ENCODE measurements at places on chromosomes 4 and X.
A peak's percentile ranks its signal among the peaks of the same experiment; 100 is the strongest.

DNA sequence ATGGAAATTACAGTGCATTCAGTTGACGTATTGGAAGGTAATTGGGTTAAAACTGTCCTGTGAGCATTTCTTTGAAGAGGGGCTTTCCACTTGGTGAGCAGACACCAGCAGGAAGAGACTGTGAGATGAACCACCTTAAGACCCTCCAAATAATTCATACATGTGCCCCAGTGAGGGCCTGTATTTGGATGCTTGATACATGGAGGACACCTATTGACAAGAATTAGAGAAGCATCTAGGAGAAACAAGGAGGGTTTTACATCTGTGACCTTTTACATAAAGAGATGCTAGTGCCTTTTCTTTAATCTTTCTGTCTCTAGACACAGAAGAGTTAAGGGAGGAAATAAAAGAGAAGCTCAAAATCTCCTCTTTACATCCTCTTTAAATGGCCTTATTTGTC lies 1115.3 kb upstream of the IGFBP7 start:
- no peak for DNase-seq

DNA sequence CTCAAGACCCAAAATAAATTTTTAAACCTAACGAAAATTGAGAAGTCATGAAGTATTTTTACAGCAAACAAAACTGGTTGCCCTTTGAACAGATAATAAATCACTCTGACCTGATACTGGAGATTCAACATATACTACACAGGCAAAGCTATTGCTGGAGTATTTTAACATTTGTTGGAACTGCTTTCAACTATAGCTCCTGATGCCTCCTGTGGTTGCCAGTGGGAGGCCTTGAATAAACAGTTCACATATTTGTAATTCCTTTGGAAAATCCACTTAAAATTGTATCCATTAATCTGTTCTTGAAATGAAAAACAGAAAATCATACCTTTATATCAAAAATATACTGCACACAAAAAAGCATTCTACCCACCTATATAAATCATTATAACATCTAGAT lies 605.1 kb downstream of the KCTD8 start:
- DNase-seq: no peak

DNA sequence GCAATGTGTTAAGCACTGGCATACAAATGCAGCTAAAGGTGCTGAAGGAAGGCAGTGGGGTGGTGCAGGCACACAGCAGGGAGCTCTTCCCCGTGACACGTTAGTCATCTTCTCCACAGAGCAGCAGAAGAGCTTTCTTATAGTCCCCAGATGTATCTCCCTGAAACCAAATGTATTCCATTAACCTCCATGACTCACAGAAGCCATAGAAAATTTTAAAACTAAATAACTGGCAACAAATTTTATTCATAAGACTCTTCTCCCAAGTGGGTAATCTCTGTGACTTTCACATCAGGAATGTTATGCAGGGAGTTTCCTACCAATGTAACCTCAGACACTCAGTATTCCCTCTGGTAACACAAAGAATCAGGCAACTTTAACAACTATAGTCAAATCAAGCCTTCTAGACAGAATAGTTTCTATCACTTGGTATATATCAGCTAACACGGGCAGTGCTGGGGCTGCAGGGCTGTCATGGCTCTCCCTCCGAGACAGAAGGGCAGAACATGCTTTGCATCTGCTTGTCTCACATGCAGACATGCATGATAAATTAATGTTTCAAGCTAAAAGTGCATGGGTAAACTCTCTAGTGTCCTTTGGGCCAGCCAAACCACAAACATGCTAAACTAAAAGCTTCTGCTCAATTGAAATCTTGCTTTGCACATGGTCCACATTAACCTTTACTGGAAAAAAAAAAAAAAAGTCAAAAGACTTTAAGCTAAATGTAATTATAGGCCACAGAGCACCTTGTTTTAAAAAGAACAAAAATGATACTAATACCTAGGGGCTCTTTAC lies 28.2 kb downstream of the ANXA5 start:
- no peak for DNase-seq

GRCh38 chr4:106266201-106266600 lies 49.8 kb downstream of the TBCK start:
- peak; percentile 68 for DNase-seq

GRCh38 chr4:169164669-169165415 lies 105.9 kb downstream of the SH3RF1 start:
- DNase-seq: no peak

DNA sequence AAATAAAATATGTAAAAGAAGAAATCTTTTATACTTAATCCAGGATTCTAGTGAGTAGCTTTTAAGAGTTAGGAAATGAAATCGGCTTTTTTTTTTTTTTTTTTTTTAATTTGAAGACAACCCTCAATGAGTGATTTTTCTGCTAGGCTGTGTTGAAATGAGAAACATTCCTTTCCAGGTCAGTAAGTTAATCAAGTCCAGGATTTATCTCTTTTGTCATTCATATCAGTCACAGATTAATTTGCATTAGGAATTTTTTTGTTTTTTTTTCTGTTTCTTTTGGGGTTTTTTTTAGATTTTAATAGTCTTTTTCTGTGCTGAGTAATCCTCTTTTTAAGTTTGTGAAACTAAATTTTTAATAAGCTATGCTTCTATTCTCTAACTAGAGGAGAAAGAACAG lies 448.1 kb downstream of the ADGRL3 start:
- no peak for DNase-seq

DNA sequence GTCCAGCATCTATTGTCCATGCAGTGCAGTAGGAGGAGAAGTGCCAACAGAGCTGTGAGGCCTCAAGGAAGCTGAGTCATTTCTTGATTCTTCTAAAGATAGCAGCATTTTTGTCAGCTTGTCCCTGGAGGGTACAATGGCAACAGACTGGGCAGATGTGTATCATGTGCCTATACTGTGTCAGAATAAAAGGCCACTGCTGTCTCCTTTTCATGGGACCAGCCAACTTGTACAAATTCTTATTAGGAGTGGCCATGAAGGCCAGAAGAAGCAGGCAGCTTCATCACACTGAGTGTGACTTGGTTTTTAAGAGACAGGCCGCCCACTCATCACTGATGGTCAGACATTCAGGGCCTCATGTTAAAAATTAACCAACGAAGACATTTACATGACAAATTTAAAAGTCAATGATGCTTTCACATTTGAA lies 185.0 kb upstream of the FAM241A start:
- DNase-seq: peak; percentile 29

- DNase-seq: no peak
These were observed 53.5 kb downstream of the TBC1D14 start for GRCh38 chr4:6963139-6963611.

DNA sequence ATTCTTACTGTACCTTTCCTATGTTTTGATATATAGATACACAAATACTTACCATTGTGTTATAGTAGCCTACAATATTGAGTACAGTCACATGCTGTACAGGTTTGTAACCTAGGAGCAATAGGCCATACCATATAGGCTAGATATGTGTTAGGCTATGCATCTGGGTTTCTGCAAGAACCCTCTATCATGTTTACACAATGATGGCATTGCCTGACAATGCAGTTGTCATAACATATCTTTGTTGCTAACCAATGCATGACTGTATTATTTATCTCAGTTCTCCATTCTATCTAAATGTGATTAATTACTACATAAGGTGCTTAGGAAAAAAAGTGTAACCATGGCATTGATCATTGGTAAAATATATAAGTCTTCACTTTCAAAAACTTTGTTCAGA lies 10.0 kb upstream of the SPCS3 start:
- DNase-seq: no peak

GRCh38 chr4:113756005-113756410 lies 5.5 kb downstream of the CAMK2D start:
- no peak for DNase-seq

DNA sequence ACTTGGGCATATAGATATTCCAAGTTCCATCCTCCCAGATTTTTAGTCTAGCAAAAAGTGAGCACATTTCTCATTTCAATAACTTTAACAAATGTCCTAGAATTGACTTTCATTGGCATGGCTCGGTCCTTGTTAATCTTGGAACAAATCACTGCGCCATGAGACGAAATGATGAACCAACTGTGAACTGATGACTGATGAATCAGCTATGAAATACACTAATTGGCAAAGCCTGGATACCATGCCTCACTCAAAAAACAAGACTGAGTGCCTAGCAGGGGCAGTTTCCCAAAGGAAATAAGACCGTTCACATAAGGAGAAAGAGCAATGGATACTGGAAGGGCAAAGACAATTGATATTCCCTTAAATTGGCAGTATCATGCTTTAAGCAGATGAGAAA lies 248.6 kb upstream of the VEGFC start:
- DNase-seq: no peak

- DNase-seq: no peak
These were observed 9.5 kb upstream of the GATA1 start for GRCh38 chrX:48776818-48777439.

GRCh38 chrX:110846071-110846470 lies 50.5 kb upstream of the CHRDL1 start:
- no peak for DNase-seq

DNA sequence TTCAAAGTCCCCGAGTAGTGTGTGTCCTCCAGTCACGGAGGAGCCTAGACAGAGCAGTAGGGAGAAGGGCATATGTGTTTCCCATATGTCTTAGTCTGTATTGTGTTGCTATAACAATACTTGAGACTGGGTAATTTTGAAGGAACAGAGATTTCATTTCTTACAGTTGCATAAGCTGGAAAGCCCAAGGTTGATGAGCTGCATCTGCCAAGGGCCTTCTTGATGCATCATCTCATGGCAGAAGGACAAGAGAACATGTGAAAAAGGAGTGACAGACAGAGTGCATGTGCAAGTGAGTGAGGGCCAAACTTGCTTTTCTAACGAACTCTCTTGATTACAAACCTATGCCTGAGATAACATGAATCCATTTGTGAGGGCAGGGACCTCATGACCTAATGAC lies 243.4 kb downstream of the ARHGAP10 start:
- DNase-seq: no peak

Data from hematopoietic multipotent progenitor cell treated with erythropoietin and hydrocortisone succinate and interleukin-3 and kit ligand, for 8 days (in vitro differentiated cells).